ENCODE measurements at places on chromosomes 6 and 20.

- no peak for DNase-seq
Measured at GRCh38 chr6:163355426-163355991, 59.0 kb upstream of the QKI start.

- no peak for DNase-seq
Measured at GRCh38 chr20:45950330-45950646, 15.8 kb downstream of the PCIF1 start.

DNA sequence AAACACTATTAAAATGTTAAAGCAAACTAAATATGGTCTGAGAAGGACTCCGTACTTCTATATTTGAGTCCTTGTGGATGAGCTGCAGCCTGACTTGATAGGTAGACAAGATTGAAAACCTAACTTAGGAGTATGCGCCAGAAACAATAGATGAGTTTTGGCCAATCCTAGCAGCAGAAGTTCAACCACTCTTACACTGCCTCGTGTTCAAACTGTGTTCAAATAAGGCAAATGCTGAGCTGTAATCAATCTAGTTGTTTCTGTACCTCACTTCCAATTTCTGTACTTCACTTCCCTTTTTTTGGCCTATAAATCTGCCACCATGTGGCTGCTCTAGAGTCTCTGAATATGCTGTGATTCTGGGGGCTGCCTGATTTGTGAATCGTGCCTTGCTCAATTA is 13.2 kb upstream of the SERINC1 start:
- DNase-seq = no peak

GRCh38 chr20:44039147-44039546 is 124.5 kb downstream of the TOX2 start:
- no peak for DNase-seq

DNA sequence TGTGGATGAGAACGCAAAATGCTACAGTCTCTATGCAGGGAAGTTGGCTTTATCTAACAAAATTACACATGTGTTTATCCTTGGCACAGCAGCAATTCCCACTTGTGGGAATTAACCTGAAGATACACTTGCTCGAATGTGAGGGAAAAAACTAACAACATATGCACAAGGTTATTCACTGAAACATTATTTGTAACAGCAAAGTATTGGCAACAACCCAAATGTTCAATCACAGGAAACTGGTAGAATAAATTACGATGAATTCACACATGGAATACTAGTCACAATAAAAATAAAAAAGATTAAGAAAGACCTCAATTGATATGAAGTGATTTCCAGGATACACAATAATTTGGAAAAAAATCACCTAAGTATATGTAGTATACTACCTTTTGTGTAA is 68.1 kb upstream of the OGFRL1 start:
- DNase-seq = no peak

DNA sequence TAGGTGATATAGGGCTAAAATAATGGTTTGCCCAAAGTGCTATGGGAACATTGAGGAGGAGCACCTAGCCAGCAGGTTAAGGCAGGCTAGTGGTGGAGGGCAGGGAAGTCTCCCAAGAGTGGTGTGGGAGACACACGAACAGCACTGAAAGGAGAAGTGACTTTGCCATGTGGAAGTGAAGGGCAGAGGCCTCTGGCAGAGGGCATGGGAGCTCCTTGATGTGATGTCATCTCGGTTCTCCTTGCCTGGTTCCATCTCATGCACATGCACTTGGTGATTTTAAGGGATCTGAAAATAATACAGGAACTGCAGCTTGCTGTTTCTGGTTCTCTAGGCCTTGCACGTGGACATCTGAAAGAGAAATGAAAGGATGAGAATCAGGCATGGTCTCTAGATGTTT is 4.7 kb upstream of the MAP3K4 start:
- no peak for DNase-seq

DNA sequence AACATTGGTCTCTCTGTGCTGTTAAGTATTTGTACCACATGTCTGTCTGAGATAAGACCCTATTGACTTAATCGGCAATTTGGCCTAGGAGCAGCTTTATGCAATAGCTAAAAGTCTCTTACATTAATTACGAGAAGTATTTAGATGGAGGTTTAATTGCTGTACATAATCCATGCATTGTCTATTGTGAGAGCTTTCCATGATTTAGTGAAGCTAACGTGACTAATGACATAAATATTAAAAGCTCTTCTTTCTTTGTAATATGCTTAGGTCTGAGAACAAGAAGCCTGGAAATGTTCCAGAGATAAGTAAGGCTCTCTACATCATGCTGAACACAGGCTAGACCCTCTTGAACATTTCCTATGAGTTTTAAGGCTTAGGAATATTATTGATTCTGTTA is 32.7 kb upstream of the FAM83B start:
- no peak for DNase-seq

DNA sequence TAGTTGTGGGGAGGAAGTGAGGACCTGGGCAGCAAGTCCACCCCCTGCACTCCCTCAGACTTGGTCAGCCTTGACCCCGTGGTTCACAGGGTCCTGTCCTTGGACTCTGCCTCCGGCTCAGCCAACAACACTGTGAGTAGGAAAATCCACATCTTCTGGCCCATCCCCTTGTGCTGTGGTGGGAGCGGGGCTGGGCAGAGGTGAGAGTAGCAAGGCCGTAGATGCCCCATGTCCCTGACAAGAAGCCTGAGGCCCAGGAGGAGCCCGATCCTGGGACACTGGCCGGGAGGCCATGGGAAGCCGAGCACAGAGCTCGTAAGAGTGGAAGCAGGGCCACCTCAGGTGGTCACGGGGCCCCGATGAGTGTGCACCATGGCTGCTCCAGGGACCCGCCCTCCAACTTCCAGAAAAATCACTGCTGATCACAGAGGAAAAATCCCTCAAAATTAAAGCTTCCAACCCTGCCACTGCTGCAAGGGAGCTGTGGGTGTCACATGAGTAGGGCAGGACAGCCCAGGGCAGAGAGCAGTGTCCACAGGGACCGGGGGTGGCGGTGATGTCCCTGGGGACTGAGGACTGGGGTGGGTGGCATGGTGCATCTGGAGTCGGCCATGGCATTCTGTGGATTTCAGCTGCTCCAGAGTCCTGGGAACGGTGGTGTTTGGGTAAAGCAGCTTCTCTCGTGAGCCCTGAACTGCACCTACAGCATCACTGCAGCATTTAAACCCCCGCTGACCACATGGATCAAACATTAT is 189.4 kb downstream of the DLL1 start:
- no peak for DNase-seq

- no peak for DNase-seq
Measured at GRCh38 chr20:50565383-50565782, 55.2 kb downstream of the PTPN1 start.

DNA sequence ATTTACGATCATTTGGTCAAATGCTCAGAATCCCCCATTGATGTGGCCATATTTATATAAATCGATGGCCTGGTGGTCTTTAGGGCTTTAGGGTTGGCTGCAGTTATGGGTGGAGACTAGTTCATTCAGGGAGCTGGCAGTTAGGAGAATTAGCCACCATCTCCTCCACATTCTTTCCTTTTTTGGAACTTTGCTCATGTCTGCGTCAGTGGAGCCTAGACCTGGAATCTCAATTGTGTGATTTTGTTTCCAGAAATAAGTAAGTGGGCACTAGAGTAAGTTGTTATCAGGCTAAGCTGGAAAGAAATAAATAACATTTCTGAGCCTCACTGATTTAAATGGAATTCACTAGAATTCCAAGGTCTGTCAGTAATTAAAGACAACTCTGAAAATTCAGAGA is 29.0 kb upstream of the ELOVL5 start:
- DNase-seq = no peak

DNA sequence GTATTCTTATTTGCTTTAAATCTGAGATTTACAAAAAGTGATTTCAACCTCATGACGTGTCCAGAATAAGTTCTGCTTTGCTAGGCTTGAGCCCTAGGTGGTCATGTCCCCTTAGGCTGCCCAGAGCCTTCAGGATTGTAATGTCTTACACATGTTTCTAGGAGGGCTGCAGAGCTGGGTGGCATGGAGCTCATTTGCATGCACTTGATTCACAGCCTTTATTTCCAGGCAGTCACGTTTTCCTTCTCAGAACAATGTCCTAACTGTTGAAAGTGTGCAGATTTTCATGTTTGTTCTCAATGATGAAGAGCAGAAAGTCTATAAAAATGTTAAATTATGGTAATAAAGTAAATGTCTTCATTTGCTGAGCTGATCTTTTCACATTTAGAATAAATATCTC is 448.6 kb upstream of the SOX4 start:
- no peak for DNase-seq

DNA sequence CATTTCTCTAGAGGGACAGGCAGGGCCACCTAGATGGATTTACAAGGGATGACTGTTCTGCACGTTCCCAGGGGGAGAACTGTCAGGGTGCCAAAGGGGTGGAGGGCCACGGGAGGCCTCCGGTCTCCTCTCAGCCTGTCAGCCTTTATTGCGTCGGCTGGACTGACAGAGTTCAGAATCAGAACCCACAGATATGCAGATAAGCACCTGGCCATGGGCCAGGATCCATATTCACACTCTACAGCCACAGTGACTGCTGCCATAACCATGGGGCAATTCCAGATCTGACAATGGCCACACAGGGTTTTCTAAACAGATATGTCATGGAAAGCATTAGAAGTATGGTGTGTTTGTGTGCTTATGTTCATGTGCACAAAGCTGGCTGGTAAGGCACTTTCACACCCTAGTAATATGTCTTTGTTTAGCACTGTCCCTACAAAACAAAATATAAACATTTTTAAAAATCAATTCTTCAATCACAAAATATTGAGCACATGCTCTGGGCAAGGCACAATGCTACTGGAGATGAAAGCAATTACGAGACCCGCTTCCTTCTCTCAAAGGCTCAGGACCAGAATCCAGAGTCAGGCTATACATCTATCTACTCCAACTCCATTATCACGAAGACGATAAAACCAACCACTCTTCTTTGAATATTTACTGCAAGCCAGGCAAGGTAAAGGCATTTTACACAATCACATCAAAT is 29.1 kb downstream of the TRAM2 start:
- DNase-seq = no peak

DNA sequence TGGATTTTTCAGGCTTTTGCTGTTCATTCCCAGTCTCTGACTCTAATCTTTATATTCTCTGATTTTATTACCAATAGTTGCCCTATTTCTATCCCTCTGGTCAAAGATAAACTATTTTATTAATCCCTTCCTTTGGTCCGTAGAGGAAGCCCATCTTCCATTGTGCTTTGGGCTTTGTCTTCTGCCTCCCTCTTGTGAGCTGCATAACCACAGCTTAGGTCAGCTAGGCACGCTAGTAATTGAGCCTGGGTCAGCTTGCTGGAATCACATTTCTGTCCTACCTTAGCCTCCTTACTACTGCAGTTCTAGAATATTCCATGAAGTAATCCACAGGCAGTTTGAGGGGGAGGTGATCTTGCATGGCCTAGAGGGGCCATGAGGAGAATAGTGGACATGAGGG is 49.4 kb downstream of the TRMT11 start:
- no peak for DNase-seq

- no peak for DNase-seq
Measured at GRCh38 chr20:15544742-15545141, 1028.5 kb downstream of the KIF16B start.

DNA sequence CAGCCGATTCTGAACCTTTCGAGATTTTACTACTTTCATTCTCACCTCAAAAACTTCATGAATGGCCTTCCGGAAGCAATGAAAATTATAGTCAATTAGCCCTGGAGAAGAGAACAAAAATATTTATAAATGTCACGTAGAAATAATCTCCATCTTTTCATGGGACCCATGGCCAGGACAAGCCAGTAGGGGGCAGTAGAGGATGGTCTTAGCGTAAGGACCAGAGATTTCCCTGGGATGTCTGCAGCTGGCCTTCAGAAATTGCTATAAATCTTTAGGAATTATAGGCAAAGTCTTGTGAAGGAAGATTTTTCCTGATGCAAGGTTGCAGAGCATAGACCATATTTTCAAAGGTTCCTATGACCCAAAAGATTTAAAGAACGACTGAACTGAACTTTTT is 15.6 kb upstream of the UBE2J1 start:
- DNase-seq = peak; percentile 53

DNA sequence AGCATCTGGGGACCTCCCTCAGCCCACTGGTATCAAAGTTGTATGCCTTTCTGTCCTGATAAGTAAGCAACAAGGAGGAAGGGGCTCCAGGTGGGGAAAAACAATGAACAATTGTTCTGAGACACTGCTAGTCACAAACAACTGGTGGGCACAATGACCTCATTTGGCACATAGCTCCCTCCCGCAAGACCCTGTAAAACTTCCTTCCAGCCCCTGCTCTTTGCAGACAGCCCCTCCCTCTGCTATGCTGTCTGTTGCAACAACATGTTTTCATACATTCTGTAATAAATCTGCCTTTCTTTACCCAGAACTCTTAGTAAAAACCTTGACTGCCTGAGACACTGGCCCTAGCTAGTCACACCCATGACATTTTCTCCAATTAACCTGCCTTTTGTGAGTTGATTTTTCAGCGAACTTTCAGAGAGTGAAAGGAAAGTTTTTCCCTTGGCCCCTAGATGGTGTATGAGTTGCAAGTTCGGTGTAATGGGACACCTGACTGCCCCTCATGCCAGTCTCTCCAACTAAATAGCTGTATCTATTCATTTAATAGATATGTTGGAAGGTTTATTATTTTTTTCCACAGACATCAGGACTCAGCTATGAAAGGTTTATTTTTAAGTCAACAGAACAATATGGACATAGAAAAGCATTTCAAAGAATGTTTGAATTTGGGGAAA is 142.3 kb upstream of the SLC22A16 start:
- DNase-seq = no peak

- no peak for DNase-seq
Measured at GRCh38 chr6:110188791-110189190, 8.6 kb downstream of the CDC40 start.

DNA sequence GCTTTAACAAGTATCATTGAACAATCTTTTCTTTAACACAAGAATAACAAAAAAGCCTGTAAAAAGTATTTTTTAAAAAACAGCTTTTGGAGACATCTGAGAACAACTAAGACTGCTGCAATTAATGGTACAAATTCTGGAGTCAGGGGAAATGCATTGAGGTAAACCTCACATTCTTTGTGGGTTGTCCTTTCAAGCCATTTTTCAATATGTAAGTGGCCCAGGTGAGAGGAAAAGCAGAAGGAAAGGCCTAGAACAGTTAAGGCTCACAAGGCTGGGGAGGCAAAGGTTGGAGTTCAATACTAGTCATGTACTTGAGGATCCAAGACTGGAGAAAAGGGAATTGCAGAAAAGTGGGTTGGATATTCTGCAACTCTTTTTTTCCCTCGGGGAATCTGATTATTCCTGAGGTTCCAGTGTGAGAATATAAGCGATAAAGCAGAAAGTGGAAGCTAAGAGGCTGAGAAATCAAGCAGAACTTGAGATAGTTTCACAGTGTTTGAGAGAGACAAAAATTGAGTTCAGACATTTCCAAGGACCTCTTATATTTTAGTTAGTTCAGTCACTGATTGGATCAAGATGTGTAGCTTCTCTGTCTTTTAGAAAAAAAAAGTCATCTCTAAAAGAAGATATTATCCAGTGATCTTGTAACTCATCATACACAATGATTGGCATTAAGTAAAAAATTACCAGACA is 25.0 kb upstream of the TXLNB start:
- no peak for DNase-seq

Measured in T-helper 1 cell (primary cell).